ENCODE measurements at places on chromosomes 13 and 19.

DNA sequence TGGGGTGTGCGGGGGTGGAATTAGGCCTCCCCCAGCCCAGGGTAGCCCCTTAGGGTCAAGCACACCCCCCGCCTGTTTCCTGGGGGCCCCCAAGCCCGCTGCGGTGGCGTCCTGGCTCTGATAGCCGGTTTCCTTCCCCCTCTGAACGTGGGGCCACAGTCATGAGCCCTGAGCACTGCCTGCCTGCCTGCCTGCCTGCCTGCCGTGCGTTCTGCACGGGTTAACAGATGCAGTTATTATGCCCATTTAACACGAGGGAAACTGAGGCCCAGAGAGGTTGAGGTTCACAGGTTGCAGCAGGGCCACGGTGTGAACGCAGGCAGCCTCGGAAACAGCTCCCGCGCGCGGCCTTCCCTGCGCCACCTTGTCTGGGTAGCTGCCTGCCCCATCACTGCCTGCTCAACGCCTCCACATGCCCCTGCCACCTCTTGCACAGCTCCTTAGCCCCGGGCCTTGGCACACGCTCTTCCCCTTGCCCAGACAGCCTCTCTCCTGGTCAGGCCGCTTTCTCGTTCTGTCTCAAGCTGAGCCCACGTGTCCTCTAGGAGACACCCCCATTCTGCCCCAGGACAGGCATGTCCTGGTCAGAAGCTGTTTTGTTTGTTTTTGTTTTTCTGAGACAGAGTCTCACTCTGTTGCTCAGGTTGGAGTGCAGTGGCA is 1.2 kb upstream of the GAMT start:
- no peak for DNase-seq

- no peak for DNase-seq
These were observed 629 bp downstream of the IZUMO4 start for GRCh38 chr19:2097203-2097885.

GRCh38 chr19:20923077-20923871 is at the start of gene ZNF85:
ZNF85 (plus strand) TSS chr19:20923251; CDS start chr19:20923401, 150 bp downstream.
- peak; percentile 94 for DNase-seq

DNA sequence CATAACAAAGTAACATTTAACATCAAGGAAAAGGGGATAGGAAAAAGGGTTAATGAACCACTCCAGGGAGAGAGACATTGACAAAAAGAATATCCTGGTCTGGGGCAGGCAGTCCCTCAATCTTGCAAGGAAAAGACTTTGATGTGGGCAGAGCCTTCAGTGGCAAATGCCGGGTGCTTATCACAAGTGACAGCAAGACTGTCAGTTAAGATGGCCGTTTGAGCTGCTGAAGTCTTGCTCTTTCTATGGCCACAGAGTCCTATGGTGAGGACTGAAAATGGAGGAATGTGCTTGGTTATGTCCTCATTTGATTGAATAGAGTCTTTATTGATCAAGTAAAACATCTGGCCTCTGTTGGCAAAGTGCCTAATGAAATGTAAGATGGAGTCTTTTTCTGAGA is 112.1 kb downstream of the B3GLCT start:
- no peak for DNase-seq

- DNase-seq, result no peak
These were observed 41.9 kb upstream of the SERPINE3 start for GRCh38 chr13:51297556-51297955.

DNA sequence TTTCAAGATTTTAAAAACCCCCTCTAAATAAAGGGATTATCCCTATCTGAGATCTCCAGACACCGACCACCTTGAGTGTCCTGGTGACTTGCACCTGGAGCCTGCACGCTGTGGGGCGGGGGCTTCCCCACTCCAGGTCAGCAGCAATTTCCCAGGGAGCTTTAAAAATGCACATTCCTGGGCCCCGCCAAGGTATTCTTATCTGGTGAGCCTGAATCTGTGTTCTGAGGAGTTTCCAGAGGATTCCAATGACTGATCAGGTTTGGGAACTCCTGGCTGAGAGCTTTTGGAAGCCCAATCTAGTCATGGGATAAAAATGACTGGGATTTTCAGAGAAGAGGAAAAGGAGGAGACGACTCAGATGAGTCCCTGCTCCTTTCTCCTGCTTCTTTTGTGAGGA is 66.1 kb downstream of the FGF9 start:
- no peak for DNase-seq

- peak; percentile 58 for DNase-seq
These were observed 121.8 kb upstream of the PCDH9 start for GRCh38 chr13:67351909-67352308.

- DNase-seq, result no peak
These were observed 80.3 kb downstream of the RYR1 start for GRCh38 chr19:38513762-38514167.

- no peak for DNase-seq
These were observed 253.9 kb upstream of the SGCG start for GRCh38 chr13:22926748-22927400.

DNA sequence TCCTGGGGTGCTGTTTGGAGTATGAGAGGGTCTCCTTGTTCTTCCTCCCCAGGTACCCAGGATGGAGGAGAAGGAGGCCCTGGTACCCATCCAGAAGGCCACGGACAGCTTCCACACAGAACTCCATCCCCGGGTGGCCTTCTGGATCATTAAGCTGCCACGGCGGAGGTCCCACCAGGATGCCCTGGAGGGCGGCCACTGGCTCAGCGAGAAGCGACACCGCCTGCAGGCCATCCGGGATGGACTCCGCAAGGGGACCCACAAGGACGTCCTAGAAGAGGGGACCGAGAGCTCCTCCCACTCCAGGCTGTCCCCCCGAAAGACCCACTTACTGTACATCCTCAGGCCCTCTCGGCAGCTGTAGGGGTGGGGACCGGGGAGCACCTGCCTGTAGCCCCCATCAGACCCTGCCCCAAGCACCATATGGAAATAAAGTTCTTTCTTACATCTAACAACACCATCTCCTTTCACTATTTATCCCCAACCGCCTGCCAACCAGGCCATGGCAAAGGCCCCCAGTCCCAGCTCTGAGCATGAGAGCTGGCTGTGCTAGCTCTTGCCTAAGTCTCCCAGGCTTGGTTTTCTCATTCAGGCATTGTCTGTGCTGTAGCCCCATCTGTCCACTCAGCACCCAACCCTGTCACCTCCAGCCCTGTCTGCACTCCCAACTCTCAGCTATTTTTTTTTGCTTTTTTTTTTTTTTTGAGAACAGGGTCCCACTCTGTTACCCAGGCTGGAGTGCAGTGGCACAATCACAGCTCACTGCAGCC is 11.2 kb downstream of the DKKL1 start:
- no peak for DNase-seq

- no peak for DNase-seq
These were observed 102.6 kb downstream of the DNAJC3 start for GRCh38 chr13:95779522-95779921.

GRCh38 chr13:85321734-85322133 is 477.5 kb downstream of the SLITRK6 start:
- DNase-seq, result no peak

DNA sequence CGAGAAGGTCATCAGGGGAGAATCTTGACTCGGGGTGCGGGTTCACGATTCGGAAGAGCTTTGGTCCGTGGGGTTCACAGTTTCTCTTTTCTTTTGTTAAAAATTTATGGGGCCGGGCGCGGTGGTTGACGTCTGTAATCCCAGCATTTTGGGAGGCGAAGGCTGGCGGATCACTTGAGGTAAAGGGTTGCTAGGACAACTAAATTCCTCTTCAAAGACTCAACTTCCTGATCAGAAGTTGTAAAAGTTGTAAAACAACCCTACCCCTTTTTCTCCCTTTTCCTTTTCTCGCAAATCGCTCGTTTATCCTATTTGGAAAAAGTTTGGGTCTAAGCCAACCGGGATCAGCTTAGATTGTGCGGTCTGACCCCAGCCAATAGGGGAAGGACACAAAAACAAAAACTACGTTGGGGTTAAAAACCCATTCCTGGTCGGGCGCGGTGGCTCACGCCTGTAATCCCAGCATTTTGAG is 673 bp downstream of the ZNF486 start:
- peak; percentile 65 for DNase-seq

GRCh38 chr19:35824150-35824549 is 11.5 kb upstream of the PRODH2 start:
- no peak for DNase-seq

DNA sequence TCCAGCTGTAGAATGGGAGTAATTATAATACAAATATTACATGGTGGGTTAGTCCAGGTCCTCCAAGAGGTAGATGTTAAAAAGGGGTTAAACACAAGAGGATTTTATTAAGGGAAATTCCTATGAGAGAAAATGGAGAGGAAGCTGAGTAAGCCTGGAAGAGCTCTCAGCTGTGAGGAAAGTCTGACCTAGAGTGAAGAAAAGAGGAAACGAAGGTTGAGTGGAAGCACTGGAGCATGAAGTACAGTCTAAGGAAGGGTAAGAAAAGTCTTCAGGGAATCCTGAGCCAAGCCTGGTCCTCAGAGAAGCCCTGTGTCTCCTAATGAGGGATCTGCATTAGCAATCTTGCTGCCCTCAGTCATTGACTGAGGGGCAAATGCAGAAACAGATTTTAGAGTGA is 506.2 kb downstream of the GPC5 start:
- peak; percentile 2 for DNase-seq

- no peak for DNase-seq
These were observed 8.3 kb downstream of the RYR1 start for GRCh38 chr19:38441657-38442348.

GRCh38 chr19:38619361-38620174 is 580 bp downstream of the EIF3K start:
- DNase-seq, result no peak

- no peak for DNase-seq
These were observed 41.7 kb downstream of the RXFP2 start for GRCh38 chr13:31781064-31781463.

DNA sequence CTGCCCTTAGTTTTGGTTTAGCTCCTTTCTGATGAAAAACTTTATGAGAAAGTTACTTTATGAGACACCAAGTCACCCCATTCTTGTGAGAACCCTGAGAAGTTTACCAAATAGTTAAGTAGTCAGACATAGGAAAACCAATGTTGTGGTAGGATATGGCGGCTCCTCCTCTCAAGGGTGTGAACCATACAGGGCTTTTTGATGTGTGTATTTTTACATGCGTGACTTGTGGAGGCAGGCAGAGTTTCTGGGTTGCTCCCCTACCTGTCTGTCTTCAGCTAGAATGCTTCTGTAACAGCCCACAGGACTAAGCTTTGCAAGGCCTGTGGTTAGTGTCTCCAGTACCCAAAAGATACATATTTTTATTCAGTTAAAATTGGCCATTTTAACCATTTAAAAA is 18.3 kb downstream of the UBAC2 start:
- DNase-seq, result no peak

GRCh38 chr13:62035981-62036380 is 620.3 kb upstream of the PCDH20 start:
- no peak for DNase-seq

DNA sequence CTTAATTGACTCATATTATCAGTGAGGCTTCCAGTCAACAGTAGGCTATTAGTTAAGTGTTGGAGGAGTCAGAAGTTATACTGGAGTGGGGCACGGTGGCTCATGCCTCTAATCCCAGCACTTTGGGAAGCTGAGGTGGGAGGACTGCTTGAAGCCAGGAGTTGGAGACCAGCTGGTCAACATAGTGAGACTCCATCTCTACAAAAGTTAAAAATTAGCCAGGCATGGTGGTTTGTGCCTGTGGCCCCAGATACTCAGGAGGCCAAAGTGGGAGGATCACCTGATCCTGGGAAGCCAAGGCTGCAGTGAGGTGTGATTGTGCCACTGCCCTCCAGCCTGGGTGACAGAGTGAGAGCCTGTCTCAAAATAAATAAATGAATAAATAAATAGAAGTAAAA is 53.2 kb downstream of the COMP start:
- no peak for DNase-seq

- DNase-seq, result peak; percentile 67
These were observed at the start of gene SMAD9 for GRCh38 chr13:36919833-36920615. SMAD9 (minus strand) TSS chr13:36920238; CDS start chr13:36879689, 40,549 bp downstream.

DNA sequence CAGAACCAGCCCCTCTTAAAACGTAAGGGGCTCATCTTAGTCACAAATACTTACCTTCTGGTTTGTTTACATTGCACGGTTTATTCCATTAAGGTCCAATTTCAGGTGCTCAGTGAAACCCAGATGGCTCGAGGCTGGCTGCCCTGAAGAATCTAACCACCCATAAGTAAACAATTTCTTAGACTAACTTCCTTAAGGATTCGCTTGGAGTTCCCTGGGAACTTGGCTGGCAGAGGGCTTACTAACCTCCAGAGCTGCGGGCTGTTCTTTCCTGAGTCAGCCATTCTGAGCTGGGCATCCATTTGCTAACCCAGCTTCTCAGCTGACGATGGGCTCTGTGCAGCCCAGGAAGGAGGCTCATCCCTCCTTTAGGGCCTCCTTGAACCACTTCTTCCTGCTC is 262.1 kb downstream of the FGF9 start:
- no peak for DNase-seq

- DNase-seq, result no peak
These were observed 43.6 kb upstream of the RCBTB2 start for GRCh38 chr13:48576448-48577010.

DNA sequence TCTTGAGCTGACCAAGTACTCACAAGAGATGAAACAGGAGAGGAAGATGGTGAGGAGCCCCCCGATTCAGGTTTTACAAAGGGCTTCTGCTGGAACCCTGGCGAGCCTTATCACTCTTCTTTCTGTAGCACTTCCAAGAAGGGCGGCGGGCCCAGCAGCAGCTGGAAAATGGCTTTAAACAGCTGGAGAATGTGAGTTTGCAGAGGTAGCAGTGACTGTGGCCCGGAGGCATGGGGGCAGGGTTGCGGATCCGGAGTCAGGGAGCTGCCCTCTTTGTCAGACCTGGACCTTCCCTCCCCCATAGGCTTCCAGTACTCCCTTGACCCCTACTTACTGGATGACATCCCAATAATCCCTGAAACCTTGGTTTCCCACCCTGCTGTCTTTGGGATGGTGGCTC is 3.6 kb downstream of the TRIP10 start:
- DNase-seq, result no peak

DNA sequence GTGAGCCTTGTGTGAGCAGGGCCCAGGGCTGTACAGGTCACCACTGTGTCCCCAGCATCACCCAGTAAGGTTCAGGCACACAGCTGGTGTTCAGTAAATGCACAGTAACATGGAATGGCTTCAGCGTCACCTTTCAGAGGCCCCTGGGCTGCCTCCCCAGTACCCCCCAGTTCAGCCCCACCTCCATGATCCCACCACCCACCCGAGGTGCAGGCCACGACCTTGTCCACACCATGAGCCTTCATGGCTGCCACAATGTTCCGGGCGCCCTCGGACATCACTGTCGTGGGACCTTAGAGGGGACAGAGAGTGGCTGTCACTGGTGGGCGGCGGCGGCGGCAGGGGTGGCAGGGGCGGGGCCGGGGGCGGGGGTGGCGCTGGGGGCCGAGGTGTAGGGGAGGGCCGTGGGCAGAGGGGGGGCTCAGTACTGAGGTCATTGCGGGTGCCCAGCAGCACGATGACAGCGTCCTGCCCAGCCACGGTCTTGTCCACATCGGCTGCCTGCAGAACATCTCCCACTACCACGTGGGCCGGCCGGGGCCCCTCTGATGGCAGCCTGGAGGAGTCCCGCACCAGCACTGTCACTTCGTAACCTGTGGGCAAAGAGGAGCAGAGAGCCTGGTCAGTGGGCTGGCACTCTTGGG is 7.5 kb downstream of the BLVRB start:
- DNase-seq, result no peak

GRCh38 chr13:28031220-28031895 is 42.9 kb upstream of the URAD start:
- DNase-seq, result no peak
